ENCODE measurements at places on chromosomes 1 and 21.

DNA sequence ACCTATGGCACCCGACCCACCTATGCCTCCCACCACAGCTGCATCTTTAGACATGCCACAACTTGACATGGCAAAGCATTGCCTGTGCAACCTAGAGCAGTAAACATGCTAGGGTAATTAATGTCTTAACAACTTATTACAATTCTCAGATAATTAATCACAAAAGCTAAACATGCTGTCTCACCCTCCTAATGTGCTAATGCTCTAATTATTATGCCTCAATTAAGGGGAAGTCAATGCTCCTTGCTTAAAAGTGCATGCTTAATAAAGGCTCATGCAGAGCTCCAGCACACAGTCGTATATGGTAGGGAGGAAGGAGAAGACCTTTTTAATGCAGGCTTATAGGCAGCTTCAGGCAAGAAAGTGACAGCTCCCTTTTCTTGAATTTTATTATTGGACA lies 396.0 kb downstream of the SEC16B start:
- no peak for DNase-seq

GRCh38 chr1:154405747-154406571 lies 816 bp downstream of the IL6R start:
- DNase-seq = no peak

DNA sequence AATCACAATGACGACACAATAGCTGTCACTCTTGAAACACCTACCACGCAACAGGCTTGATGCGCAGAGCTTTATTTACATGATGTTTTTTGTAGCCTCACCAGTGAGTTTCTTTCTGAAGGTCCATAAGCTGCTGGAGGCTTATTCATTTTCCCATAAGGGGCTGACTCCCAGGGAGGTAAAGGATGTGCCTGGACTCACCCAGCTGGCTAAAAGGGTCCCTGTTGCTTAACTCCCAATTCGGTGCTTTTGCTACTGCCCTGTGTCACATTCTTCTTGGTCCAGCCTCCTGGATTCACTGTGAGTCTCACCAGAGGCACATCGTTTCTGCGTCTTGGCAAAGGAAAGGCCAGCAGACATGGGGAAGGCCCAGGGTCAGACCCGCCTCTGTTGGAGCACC lies 44.6 kb upstream of the OLIG2 start:
- no peak for DNase-seq

GRCh38 chr1:155175281-155175926 lies 1.8 kb downstream of the TRIM46 start:
- no peak for DNase-seq

- DNase-seq = no peak
Measured at GRCh38 chr1:223460566-223461189, 67.5 kb downstream of the CCDC185 start.

DNA sequence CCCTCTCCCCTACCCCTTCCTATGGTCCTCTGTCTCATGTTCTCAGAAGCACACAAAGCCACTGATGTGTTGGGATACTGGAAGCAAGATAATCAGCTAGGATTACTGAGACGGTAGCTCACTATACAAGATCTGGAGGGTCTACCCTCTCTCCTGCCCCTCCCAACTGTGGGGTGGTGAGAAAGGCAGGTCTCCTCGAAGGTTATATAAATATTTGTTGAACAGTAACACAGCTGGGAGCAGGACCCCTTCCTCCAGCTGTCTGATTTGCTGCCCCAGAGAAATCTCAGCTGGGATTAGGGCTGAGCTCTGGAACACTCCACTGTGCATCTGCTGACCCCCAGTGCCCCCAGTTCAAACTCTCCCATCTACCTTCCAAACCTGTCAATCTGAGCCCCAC lies 94.2 kb upstream of the IPO9 start:
- no peak for DNase-seq

- DNase-seq = no peak
Measured at GRCh38 chr1:216700779-216701178, 22.4 kb downstream of the ESRRG start.

DNA sequence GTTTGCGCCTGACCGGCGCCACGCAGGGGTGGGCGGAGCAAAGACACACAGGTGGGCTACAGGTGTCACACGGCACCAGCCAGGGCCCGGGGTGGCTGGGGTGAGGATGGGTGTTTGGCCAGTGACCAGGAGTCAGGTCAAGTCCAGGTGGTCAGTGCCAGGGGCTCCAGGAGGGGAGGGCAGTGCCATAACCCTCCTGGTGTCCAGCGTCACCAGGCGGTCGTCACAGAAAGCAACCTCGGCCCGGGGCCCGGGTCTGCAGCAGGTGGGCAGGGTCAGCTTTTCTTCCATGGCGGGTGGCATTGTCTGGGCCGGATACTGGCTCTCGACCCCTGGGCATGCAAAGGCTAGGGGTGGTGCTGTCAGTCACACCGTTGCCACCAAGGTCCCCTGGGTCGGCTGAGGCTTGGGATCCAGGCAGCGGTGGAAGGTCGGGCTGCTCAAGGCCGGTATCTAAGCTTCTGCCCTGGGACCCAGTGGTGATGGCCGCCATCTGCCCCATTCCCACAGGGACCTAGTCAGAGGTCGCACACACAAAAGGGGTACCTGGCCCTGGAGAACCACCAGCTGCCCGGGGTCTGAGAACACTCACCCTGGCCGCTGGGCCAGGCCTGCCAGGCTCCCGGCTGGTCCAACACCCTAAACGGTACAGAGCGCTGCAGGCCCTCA lies 1.8 kb downstream of the FNDC10 start:
- DNase-seq = no peak

- no peak for DNase-seq
Measured at GRCh38 chr1:178875936-178876335, 5.1 kb upstream of the ANGPTL1 start.

- no peak for DNase-seq
Measured at GRCh38 chr1:44919400-44919799, 67.0 kb downstream of the EIF2B3 start.

- no peak for DNase-seq
Measured at GRCh38 chr1:35753626-35754260, 16.0 kb downstream of the CLSPN start.

GRCh38 chr1:231324660-231325059 lies 13.0 kb downstream of the EXOC8 start:
- DNase-seq = no peak

GRCh38 chr1:117205368-117205767 lies 5.4 kb downstream of the VTCN1 start:
- no peak for DNase-seq

DNA sequence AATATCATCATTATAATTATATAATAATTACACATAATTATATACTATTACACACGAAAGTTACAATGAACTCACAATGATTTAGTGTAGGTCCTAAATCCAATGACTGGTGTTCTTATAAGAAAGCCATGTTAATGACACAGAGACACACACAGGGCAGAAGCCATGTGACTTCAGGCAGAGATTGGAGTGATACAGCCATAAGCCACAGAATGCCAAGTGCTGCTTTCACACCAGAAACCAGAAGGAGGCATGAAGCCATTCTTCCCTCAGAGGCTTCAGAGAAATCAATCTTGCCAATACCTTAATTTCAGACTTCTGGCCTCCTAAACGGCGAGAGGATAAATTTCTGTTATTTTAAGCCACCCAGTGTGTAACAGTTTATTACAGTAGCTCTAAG lies 147.4 kb upstream of the KRTAP19-8 start:
- no peak for DNase-seq

- DNase-seq = no peak
Measured at GRCh38 chr1:112304612-112305011, 91.4 kb upstream of the CTTNBP2NL start.

DNA sequence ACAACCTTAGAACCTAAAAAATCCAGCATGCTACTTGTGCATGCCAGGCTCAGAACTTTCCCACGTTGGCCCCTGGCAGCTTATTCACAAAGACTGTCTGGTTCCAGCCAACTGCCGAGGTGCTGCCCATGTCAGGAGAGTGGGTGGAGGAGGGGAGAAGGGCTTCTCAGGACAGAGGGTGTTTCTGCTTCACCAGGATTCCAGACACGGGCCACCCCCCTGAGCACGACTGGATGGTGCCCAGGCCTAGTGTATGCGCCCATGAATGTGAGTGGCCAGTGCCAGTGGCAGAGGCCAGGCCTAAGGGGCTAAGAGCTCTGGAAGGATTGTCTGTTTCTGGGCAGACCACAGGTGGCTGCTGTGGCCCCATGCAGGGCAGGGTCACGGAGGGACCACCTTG lies 148.2 kb upstream of the COL6A1 start:
- no peak for DNase-seq

DNA sequence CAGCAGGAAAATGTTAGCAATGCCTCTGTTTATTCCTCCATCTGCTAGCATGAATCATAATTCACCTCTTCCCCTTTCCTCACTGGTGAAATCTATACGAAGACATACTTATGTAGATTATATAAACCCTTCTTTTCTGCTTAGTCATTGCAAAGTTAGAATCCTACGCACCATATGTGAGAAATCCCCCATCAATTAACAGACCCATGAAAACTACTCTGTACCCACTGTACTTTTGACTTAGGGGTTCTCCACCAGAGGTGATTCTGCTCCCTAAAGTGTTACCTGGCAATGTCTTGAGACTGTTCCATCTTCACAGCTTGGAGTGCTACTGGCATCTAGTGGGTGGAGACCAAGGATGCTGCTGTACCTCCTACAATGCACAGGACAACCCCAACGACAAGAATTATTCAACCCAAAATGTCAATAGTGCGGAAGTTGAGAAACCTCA lies 49.6 kb upstream of the KCTD3 start:
- no peak for DNase-seq

GRCh38 chr1:48233666-48234485 lies 11.4 kb downstream of the SLC5A9 start:
- no peak for DNase-seq

- DNase-seq = no peak
Measured at GRCh38 chr21:14451546-14451945, 68.6 kb upstream of the HSPA13 start.

DNA sequence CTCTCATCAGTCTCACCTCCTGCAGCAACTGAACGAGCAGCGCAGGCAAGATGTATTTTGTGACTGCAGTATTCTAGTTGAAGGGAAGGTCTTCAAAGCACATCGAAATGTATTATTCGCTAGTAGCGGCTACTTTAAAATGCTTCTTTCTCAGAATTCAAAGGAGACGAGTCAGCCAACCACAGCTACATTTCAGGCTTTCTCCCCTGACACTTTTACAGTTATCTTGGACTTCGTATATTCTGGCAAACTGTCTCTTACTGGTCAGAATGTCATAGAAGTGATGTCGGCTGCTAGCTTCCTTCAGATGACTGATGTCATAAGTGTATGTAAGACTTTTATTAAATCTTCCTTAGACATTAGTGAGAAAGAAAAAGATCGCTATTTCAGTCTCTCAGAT lies 53.7 kb downstream of the ZBTB8A start:
- DNase-seq = no peak

- DNase-seq = no peak
Measured at GRCh38 chr1:175512637-175513412, 230.6 kb downstream of the TNR start.

DNA sequence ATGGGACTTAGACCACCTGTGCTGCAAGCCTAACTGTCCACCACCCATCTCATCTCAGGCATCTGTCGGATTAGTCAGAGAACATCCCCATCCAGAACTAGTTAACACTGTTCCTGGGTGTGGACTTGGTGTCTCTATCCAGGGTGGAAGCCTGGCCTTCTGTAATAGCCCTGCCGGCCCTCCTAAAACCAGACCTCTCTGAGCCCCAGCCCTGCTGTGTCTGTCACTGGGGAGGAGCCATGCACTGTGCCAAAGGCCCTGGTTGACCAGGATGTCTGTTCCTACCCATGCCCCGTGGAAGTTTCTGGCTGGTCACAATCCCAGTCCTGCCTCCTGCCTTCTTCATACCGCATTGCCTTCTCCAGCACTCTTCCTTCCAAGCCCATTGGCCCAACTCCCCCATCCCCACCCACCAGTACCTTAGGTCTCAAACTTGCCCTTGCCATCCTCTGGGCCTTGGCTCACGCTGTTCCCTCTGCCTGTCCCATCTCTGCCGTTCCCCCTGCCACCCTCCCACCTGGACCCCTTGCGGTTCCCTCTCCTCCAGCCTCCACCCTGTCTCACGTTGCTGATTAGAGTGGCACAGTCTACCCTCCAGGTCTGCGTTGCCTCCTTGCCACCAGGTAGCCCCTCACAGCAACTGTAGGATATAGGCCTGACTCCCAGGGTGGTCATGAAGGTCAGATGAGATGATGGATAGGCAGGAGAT lies 105.6 kb downstream of the EPHB2 start:
- no peak for DNase-seq

DNA sequence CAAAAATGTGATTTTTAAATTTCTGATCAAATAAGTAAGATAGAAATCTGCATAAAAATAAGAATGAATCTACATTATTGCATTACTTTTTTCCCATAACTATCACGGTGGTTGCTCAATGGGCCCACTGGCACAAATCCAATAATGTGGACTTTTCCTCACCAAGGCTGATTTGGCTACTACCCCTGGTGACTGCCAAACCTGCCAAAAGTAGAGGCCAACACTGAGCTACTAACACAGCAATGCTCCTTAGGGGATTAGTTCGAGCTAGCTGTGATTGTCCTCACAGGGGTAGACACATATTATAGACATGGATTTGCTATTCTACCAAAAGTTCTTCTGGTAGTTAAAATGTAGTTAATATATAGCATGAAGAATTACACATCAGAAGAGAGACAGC lies 107.7 kb upstream of the ZNHIT6 start:
- no peak for DNase-seq

DNA sequence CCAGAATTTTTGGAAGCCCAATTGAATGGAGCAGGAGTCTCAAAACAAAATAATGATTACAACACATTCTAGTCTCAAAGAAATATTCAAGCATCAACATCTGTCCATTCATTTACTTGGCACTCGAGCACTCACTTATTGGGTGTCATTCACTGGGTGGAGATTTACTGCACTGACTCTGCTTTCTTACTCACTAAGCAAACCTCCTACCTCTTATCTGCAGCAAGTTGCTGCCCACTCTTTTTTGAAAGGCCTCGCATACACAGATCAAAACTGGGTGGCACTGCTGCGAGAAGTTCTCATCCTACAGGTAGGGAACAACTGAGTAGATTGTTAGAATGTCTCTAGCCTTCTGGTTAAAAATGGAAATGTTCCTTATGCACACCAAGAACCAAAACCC lies 18.0 kb downstream of the RHBDL2 start:
- DNase-seq = no peak
